ENCODE measurements at places on chromosomes 5 and 9.

DNA sequence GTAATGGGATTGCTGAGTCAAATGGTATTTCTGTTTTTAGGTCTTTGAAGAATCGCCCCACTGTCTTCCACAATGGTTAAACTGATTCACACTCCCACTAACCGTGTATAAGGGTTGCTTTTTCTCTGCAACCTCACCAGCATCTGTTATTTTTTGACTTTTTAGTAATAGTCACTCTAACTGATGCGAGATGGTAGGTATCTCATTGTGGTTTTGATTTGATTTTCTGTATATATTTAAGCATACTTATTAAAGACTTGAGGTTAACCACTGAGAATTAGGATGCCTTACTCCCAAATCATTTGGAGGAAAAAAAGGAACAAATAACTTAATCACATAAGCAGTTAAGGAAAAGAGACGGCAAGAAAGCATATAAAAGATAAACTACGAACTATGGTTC, 181.6 kb upstream of the FST start:
- DNase-seq: no peak

GRCh38 chr5:17679597-17680203, 45.4 kb downstream of the TAF11L14 start:
- no peak for DNase-seq

DNA sequence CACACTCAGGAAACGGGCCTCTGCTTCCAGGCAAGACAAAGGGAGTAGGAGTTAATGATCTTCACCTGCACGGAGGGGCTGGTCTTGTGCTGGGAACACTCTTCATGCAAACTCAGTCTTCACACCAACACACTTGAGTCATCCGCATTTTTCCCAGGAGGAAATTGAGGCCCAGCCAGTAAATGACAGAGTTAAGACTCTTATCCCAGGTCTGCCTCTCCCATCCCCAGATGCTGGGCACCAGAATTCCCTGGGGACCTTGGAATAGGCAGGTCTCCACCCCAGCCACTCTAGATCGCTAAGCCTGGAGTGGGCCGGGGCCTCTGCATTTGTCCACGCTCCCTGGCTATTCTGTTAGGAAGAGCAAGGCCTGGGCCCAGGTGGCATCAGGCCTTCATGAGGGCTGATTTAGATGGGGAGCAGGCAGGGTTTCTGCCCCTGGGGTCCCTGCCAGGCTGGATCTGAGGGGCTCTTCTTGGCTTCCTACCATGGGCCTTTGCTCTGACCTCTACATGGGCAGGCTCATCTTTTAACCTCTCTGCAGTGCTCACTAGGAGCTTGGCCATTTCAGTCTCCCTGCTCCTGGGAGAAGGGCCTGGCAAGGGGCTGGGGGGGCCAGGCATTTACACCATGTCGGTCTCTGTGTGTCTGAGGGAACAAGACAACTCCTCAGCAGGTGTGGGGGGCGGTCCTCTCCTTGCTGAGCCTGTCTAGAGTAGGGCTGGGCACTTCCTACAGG, 77.3 kb downstream of the AMBP start:
- DNase-seq: peak; percentile 80

DNA sequence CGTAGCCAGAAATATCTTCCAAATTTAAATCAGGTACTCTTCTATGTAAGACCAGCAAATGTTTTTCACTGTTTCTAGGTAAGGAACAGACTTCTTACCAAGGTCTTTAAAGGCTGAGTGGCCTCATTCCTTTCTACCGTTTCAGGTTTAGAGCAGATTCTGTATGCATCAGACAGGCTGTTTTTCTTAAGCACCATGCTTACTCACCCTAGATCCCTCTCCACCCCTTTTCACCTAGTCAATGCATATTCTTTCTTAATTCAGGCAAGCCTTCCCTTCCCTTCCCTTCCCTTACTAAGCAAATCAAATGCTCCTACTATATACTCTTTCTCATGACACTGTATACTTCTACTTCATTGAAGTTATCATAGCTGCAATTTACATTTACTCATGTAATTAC, 70.7 kb downstream of the RFX3 start:
- DNase-seq: no peak

GRCh38 chr5:107263387-107264018, 407.2 kb downstream of the EFNA5 start:
- DNase-seq: no peak

DNA sequence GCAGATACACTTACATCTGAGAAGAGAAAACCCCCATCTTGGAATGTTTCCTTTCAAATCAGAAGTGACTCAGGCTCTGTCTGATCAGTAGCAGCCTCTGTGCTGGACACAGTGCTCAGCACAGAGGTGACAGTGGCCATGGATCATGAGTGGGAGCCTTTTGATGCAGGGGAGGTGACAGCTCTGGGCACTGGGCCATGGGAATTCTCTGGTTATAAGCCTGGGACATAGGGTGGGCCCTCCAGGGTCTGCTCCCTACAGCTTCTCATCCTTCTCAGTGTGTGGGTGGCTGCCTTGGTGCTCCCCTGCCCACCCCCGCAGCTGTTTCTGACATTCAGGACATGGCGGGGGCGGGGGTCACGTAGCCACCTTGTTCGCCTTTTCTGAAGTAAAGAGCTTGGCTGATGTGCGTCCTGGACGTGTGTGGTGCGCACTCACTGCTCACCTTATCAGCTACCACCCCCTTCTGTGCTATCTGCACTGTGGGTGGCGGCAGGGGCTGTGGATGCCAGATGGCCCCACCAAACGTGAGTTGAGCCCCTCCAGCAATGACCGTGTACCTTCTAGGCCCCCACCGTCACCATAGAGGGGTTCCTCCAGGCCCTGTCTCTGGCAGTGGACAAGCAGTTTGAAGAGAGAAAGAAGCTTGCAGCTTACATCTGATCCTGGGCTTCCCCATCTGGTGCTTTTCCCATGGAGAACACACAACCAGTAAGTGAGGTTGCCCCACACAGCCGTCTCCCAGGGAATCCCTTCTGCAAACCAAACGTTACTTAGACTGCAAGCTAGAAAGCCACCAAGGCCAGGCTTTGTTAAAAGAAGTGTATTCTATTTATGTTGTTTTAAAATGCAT, 24.0 kb downstream of the TRIP13 start:
- peak; percentile 51 for DNase-seq

GRCh38 chr5:41918105-41918504, 7.0 kb upstream of the FBXO4 start:
- DNase-seq: no peak

GRCh38 chr5:77180167-77181081, 30.1 kb upstream of the PDE8B start:
- peak; percentile 82 for DNase-seq

DNA sequence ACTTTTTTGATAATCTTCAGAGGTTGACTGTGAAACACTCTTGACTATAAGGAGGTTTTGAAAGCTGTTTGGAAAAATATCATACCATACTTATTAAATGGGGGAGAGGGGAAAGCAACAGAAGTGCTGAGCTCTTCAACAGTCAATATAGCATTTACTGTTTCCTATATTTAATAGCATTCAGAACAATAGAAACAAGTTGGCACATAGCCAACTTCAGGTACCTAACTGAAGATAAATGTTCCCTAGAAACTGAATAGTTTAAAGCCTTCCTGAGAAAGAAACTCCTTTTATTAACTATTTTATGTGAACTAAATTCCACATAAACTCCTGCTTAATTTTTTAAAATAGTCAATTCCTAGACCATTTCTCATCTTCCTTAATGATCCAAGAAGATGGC, 26.3 kb downstream of the SLC31A1 start:
- DNase-seq: no peak

DNA sequence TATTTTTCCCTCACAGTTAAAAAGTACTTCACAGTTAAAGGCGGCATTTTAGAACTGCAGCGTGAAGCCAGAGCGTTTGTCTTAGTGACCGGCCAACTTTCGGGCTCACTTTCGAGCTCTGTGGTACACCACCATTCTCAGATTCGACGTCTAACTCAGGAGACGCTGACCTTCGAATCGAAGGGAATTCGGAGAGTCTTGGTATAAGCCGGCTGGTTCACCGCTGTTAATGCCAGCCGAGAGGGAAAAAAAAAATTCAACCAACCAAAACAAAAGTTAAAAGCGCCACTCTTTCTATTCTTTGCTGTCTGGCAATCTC, 544 bp upstream of the SNX24 start:
- no peak for DNase-seq

GRCh38 chr5:170149206-170149515, 43.5 kb downstream of the FOXI1 start:
- no peak for DNase-seq

DNA sequence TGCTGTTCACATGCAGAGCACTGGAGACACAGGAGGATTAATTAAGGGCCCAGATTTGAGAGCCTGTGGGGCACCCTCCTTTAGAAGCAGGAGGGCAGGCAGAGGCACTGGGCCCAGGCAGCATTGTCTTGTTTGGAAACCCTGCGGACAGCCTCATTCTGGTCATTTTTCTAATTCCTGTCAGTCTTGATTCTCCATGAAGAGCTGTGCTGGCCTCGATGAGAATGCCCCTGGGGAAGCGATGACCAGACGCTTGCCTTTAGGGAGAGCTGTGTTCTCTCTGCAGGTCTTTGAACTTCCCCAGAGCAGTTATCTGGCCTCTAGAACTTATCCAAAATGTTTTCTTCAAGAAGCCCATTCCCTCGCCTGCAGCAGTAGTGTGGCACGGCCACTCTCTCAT, 117.8 kb upstream of the PTCH1 start:
- DNase-seq: no peak

- no peak for DNase-seq
Observed at GRCh38 chr5:77029376-77029885, 773 bp upstream of the AGGF1 start.

GRCh38 chr5:135400866-135401265, 1.8 kb upstream of the MACROH2A1 start:
- no peak for DNase-seq

DNA sequence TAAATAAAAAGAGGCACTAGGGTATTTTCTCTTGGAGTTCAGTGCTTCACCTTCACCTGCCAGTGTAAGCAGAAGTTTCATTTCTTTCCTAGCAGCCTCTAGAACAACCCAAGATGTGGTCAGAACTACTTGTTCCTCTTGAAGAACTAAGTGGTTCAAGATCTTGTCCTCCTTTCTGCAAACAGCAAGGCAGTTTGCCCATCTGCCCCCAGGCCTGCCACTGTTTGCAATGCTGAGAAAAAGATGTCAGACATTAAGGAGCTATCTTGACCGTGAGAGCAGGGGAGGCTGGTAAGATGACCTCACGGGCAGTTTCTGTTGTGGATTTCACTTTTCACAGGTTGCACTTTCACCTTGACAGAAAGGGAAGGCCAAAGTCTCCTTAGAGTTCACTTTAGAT, 52.0 kb upstream of the KLF4 start:
- no peak for DNase-seq

DNA sequence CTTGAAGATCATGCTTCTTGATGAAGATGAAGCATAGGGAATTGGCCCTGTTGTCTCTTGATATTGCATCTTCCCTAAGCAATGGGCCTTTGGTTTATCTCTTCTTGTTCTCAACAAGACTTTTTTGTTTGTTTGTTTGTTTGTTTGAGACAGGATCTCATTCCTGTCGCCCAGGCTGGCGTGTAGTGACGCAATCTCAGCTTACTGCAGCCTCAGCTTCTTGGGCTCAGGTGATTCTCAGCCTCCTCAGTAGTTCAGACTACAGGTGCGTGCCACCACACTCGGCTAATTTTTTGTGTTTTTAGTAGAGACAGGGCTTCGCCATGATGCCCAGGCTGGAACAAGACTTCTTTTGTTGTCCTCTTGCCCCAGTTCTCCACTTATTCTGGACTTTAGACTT, 5.2 kb downstream of the TMEFF1 start:
- DNase-seq: no peak

- no peak for DNase-seq
Observed at GRCh38 chr9:105700668-105701067, 6.3 kb downstream of the TMEM38B start.

GRCh38 chr9:133161547-133161950, 2.2 kb downstream of the GBGT1 start:
- peak; percentile 50 for DNase-seq

- no peak for DNase-seq
Observed at GRCh38 chr5:181153814-181154213, 6.4 kb downstream of the OR2V2 start.

GRCh38 chr5:116441223-116441622, 133.4 kb downstream of the SEMA6A start:
- DNase-seq: no peak

- DNase-seq: no peak
Observed at GRCh38 chr9:119255116-119255515, 114.1 kb downstream of the BRINP1 start.

GRCh38 chr9:97398999-97399758, 12.7 kb upstream of the TDRD7 start:
- peak; percentile 90 for DNase-seq

DNA sequence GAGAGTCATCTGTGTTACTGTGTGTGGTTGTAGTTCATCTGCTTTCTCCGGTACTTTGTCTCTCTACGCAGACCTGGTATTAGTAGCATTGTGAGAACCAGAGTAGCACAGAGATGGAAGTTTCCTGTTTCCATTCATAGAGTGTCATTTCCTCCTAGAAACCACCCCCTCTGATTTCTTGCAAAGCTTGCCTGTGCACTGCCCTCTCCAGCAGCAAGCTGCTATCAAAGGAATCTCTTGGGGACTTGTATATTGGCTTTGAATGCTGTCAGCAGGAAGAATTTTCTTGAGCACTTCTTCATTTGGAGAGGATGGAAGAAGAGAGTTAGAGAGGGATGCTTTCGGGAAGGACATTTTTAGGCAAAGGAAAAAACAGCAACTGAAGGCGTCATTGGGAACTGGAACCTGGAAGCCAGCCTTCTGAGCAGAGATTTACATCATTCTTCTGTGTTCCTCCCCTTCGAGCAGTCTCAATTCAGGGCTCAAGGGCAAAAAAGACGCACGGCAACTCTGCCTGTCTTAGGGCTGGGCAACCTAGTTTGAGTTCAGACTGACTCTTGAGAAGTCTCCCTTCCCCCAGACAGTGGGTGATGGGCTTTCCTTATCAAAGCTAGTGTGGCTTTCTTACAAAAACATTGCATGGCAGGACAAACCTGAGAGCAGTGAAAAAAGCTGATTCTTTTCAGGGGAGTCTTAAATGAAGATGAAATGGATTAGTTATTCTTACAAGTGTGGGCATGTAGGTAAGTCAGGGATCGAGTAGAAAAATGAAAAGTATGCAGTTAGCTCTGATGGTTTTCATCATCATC, 226.3 kb downstream of the AOPEP start:
- no peak for DNase-seq

- DNase-seq: no peak
Observed at GRCh38 chr5:95841914-95842812, 19.6 kb upstream of the GLRX start.

DNA sequence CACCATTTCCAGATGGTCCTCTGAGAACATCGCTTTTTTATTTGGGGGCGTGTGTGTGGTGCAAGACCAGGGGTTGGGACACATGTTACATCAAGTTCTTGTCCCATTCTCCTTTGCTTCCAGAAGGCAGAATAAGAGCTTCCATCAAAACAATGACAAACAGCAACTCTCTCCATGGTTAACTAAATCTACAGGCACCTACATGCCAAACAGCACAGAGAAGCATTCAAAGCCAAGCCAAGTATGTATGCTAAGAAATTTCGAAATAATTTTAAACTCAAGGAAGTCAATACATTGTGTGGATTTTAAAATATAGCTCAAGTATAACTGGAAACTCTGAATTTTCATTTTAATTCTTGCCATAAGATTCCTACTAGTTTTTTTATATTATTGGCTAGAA, 105.6 kb downstream of the SEC61B start:
- DNase-seq: no peak
